ENCODE measurements at places on chromosomes 11 and 22.

DNA sequence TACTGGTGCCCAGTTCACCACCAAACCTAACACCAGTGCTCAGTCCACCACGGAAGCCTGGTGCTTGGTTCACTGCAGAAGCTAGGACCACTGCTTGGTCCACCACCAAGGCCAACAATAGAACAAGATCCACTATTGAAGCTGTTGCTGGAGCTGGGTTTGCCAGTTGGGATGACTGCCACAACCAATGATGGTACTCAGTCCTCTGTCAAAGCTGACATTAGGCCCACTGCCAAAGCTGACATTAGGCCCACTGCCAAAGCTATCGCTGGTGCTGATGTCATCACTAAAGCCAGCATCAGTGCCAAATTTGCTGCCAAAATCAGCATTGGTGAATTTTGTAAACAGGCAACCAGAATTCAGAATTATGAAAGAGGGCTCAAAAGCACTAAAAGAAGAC, 1850.2 kb upstream of the RAG2 start:
- peak; percentile 91 for DNase-seq

GRCh38 chr11:64152841-64153691, 12.8 kb downstream of the MACROD1 start:
- peak; percentile 53 for DNase-seq

DNA sequence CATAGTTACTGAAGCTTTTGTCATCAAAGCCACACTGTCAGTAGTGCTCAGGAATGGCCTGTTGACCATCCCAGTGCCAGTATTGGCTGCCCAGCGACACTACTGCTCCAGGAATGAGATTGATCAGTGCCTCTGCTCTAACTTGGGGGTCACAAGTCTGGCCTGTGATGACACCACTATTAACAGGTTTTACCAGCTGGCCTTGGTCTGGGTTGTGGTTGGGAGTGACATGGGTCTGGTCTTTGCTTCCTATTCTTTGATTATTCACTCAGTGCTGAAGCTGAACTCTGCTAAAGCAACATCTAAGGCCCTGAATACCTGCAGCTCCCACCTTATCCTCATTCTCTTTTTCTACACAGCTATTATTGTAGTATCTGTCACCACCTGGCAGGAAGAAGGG, 21.5 kb downstream of the OR56B4 start:
- DNase-seq, result no peak

DNA sequence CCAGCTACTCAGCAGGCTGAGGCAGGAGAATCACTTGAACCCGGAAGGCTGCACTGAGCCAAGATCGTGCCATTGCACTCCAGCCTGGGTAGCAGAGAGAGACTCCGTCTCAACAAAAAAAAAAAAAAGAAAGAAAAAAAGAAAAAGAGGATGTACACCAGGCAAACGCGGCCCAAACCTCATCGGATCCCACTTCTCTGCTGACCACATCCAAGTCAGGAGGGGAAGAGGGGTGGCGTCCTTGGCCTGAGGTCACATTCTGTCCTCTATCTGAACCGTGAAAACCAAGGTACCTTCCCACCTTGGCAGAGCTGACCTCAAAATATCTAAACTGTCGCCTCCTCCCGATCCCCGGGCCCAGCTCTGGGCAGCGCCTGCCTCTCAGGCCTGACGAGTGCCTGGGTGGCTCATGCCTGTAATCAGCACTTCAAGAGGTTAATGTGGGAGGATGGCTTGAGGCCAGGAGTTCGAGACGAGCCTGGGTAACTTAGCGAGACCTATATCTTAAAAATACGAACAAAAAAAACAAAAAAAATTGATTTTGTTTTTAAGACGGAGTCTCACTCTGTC, 25.1 kb downstream of the RGL4 start:
- no peak for DNase-seq

- no peak for DNase-seq
Measured at GRCh38 chr11:62172294-62172693, 17.7 kb upstream of the SCGB1D1 start.

GRCh38 chr11:73087730-73088129, 54.4 kb downstream of the FCHSD2 start:
- peak; percentile 43 for DNase-seq

GRCh38 chr11:125593114-125593820, 615 bp downstream of the STT3A start:
- peak; percentile 30 for DNase-seq

GRCh38 chr22:50461536-50461935, 13.3 kb downstream of the SBF1 start:
- no peak for DNase-seq

GRCh38 chr22:38935023-38935422, 22.4 kb upstream of the APOBEC3A start:
- peak; percentile 91 for DNase-seq

- DNase-seq, result no peak
Measured at GRCh38 chr22:49810363-49811019, 17.2 kb downstream of the BRD1 start.

- no peak for DNase-seq
Measured at GRCh38 chr11:33743291-33743690, 7.1 kb upstream of the CD59 start.

DNA sequence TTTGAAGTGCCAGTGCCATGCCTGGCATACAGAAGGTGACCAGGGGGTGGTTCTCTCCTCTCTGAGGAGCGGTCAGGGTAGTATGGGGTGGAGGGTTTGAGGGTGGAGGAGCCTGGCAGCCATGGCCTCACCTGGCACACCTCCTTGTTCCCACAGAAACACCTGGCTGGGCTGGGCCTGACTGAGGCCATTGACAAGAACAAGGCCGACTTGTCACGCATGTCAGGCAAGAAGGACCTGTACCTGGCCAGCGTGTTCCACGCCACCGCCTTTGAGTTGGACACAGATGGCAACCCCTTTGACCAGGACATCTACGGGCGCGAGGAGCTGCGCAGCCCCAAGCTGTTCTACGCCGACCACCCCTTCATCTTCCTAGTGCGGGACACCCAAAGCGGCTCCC, 9.6 kb downstream of the SERPINH1 start:
- no peak for DNase-seq

DNA sequence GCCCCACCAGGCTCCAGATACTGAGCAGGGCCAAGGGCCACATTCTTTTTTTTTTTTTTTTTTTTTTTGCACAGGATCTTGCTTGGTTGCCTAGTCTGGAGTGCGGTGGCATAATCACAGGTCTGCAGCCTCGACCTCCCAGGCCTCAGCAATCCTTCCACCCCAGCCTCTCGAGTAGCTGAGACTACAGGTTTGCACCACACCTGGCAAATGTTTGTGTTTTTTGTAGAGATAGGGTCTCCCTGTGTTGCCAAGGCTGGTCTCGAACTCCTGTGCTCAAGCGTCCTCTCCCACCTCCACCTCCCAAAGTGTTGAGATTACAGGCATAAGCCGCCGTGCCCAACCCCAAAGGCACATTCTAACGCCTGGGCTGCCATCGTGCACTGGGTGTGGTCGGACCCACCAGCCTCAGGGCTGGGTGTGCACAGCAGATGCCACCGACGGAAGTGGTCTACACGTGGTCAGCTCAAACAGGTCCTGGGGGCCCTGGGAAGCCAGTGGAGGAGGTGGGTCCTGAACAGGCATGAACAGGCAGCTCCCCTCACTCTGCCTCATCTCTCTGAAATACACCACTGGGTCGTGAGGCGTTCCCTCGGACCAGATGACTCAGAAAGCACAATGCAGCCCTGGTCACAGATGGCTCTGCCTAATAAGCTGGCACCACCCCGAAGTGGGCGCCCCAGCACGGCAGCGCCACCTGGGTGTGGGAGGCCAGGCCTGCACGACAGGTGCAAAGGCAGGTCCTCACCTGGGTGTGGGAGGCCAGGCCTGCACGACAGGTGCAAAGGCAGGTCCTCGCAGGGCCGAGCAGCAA, 5.1 kb upstream of the B4GALNT4 start:
- DNase-seq, result peak; percentile 88

- DNase-seq, result no peak
Measured at GRCh38 chr22:41524251-41524661, 20.0 kb downstream of the POLR3H start.

DNA sequence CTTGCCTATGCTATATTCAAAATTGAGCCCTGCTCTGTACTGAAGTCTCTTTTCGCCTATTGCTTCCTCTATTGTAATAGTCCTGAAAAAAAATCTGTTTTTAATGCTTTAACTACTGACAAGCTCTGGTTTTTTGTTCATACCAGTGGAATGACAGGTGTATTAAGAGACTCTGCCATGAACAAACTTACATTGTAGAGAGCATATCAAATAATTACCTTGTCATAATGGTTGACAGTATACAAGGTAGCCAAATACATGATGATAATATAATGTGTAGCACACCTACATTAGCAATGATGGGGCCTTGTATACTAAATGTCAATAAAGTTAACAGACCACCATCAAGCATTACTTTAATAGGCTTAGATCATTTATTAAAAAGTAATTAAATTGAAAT, 175.0 kb downstream of the DYNC2H1 start:
- no peak for DNase-seq

GRCh38 chr11:65844231-65844872, 10.6 kb downstream of the SNX32 start:
- no peak for DNase-seq

DNA sequence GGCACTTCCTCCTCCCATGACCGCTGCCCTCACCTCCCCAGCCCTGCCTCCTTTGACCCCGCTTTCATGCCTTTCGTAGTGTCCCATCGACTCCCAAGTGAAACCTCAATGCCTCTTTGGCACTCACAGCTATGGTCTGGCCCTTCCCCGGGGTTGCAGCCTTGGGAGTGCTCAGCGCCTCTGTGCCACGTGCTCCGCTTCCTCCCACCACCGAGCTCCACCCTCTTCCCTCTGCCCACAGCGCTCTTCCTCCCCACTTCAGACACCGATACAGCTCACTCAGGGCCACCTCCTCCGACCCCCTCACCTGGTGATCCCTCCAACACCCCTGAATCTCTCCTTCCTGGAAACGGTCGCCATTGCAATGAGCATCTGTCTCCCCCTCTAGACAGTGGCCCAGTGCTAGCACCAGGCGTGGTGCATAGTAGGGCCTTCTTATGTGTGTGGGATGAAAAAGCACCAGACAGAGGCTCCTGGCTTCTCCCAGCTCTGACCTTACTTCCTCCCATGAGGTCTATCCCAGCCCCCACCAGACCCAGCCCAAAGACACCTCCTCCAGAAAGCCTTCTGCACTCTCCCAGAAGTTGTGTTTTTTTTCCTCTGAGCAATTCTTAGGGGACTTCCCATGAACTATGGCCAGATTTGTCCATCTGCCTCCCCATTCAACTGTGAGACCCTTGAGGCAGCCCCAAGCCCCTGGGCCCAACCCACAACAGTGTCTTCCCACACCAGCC, 16.4 kb upstream of the SCGB1A1 start:
- no peak for DNase-seq

DNA sequence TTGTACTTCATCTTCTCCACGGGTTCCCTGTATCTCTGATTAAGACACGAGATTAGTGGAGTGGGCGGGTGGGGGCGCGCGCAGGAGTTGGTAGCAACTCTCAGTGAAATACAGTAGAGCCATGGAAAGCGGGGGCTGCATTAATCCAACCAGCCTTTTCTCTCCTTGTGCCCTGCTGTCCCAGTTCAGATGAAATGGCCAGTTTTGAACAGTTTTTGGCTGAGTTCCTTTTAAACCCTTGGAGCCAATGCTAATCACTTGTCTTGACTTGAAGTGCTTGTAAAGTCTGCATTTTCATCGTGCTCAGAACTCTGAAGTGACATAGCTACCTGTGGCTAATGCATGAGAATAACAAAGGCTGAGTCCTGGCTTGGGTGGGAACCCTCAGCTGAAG, 734 bp upstream of the TMEM123 start:
- DNase-seq, result peak; percentile 37

DNA sequence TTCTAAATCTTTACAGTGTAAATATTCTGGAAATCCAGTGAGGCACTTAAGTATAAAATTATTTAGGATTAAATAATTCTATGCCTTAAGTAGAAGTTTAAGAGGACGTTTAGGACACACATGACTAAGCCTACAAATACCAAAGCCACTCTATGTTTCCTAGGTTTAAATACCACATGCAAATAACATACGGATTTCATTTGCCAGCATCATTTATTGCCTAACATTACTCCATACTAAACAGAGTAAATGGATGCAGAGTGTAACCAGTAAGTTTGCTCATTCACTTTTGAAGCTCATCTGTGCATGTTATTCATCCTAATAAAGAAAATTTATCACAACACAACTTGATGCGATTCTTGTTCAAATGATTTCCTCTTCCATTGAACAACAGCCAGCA, 4.1 kb downstream of the BDNF start:
- no peak for DNase-seq

DNA sequence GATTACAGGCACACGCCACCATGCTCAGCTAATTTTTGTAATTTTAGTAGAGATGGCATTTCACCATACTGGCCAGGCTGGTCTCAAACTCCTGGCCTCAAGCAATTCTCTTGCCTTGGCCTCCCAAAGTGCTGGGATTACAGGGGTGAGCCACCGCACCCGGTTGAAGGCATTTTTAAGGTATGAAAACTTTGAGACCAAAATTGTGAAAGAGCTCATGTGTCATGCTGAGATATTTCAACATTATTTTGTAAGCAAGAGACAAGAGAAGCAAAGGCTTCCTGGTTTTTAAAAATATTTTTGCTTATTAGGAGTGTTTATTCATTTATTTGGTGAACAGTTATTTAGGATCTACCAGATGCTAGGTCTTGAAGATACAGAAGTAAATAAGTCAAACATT, 6.8 kb downstream of the NHERF4 start:
- DNase-seq, result no peak

GRCh38 chr11:18277565-18278271, 11.7 kb downstream of the SAA1 start:
- DNase-seq, result peak; percentile 17

- peak; percentile 43 for DNase-seq
Measured at GRCh38 chr11:103927535-103927934, 108.9 kb upstream of the DDI1 start.

- DNase-seq, result no peak
Measured at GRCh38 chr11:104529213-104529612, 365.3 kb upstream of the PDGFD start.

DNA sequence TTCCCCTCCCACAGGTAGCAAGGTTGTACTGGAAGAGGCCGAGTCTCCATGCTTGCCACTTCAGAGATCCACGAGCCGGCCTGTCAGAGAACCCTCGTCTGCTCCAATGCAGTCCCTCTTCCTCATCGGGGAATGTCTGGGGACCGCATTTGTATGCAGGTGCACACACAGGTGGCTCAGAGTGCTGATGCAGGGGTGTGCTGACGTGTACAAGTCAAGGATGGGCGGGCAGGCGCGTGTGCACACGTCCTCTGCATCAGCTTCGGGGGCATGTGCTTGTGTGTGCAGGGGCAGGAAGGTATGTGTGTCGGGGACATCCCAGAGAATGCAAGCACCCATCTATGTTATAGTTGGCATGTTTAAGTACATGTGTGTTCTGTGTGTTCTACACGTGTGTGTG, 49.4 kb downstream of the ELFN2 start:
- DNase-seq, result no peak
